ENCODE measurements at places on chromosomes 6 and 20.

GRCh38 chr20:17888044-17888443, 80.5 kb downstream of the SNX5 start:
- DNase-seq: no peak

GRCh38 chr6:133983099-133983939, 30.3 kb downstream of the TBPL1 start:
- no peak for DNase-seq

DNA sequence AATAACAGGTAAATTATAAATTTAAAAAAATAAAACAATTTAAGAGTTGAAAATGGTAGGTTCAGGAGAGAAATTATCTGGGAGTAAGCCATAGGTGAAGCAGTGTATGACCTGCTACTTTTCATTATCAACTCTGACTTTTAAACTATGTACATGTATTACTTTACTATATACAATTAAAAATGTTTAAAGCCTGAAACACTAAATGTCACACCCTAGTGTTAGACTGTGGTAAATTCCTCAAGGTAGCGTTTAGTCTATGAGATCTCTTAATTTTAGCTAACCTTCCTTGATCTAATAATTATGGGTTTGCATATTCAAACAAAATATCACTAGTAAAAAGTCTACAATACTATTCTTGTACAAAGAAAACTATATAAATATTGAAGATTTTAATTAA, 22.3 kb upstream of the TBC1D32 start:
- no peak for DNase-seq

GRCh38 chr6:11206576-11206975, 25.9 kb downstream of the NEDD9 start:
- DNase-seq: no peak

GRCh38 chr6:158366363-158366762, 54.1 kb downstream of the TULP4 start:
- DNase-seq: no peak

DNA sequence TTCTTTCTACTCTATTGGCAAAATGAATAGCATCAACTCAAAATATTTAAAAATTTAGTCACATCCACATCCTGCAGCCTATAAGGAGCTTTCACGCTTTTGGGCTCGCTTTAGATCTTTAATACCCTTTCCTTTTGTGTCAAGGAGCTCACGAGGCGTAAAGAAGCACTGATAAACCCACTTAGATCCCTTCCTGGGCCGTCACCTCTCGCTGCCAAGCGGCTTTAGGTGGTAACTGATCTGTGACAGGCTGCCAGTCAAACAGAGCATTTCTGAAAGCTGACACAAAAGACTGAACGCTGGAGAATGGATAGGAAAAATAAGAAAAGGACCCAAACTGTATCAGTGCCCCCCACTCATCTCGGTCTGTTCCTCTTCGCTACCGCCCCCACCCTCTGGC, 385.7 kb upstream of the MMS22L start:
- no peak for DNase-seq

DNA sequence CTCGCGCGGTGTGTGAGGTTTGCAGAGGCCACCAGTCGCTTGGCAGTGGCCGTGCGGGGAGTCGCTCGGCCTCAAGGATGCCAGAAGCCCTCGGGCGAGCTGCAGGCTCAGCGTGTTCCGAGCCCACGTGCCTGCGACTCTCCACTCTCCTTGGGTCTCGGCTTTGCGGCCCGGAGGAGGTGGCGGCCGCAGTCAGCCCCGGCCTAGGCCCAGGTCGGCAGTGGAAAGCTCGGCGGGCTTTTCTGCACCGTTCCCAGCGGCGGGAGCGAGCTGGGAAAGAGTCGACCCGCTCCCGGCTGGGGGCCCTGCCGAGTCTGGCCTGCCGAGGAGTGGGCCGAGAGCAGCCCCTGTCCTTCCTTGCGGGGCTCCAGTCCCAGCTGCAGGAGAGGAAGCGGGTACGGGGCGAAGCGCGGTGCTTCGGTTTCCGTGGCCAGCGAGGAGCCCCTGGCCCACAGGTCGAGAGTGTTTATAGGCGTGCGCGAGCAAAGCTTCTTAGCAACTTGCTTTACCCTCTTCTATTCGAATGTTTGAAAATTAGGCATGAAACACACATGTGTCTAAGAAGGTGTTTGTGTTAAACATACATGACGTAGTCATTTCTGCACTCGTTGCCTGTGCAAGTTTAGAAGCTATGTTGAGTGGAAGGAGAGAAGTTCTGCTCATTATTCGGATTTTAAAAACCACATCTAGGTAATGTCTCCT, 5.6 kb downstream of the FOXC1 start:
- DNase-seq: no peak

DNA sequence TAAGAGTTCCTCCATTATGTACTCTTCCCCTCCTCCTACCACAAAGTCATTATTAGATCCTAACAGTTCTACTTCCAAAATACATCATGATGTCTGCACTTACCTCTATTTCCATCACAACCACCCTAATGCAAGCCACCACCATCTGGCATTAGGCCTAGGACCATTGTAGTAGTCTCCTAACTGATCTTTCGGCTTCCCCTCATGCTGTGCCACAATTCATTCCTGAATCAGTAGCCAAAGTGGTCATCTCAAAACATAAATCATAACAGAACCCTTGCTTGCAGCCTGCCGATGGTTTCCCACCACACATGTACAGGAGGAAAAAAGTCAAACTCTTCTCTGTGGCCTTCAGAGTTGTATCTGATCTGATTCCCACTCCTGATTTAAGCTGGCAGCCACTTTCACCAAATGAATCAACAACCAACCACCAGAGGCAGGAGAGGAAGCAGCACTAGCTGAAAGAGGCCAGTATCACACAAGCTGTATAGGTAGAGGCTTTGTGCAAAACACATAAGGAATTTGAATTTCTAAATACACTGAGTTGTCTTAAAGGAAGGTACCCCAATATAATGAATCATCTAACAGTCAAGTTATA, 26.1 kb downstream of the FAM184A start:
- no peak for DNase-seq
